ENCODE measurements at places on chromosomes 6 and 20. TPM values are rescaled to one million over a fixed set of nuclear protein-coding genes. Genes with fewer than 3 reads are reported as not detected.
A peak's percentile ranks its signal among the peaks of the same experiment; 100 is the strongest.

GRCh38 chr6:111482959-111483735, at the start of gene REV3L:
REV3L (minus strand) TSS chr6:111483218; CDS start chr6:111482888, 330 bp downstream.
- no peaks in the 10 kb centered on the region for H3K27me3 ChIP-seq
- peaks cover 25% of the 10 kb centered on the region for H3K36me3 ChIP-seq
- H3K27ac ChIP-seq: peak within 1 kb of the TSS; percentile 97
- DNase-seq: peak; percentile 83
- H3K4me3 ChIP-seq: peak within 1 kb of the TSS; percentile 93
- H3K4me1 ChIP-seq: peaks cover 50% of the 10 kb centered on the region

GRCh38 chr6:170295510-170296422, 4.9 kb upstream of the DLL1 start:
- H3K27me3 ChIP-seq: peaks cover 72% of the 10 kb centered on the region
- no peak for DNase-seq
- H3K4me1 ChIP-seq: peaks cover 14% of the 10 kb centered on the region
- no peak overlapping the region for H3K27ac ChIP-seq
- peaks cover 3% of the 10 kb centered on the region for H3K36me3 ChIP-seq

DNA sequence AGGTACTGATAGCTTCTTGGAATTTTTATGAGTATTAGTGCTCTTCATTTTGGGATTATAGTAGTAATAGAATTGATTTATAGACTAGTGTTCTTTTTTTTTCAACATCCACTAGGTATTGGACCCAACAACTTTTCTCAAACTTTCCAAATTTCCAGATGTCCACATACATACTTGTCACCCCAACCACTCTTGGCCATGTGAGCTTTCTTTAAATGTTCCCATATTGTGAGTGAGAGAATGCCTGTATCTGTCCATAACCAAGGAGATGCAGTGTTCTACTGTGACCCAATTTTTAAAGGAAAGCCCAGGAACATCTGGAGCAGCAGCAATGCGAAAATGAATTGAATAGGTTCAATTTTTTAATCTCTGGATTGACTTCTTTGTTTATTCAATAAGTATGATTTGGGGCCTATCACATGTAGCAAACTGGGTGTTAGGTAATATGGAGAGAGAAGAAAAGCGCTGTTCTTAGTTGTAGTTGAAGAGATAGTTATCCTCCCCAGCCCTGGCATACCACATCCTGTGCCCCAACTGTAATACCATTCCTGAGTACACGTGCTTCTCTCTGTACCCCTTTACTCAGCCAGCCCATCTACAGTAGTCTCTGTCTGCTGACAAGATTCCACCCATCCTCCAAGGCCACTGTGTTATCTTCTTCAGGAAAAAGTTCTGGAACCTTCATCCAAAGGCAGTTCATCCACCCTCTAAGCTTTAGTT, 116.8 kb upstream of the SUPT3H start:
- H3K27ac ChIP-seq: peak overlapping the region; percentile 74
- H3K4me1 ChIP-seq: peaks cover 77% of the 10 kb centered on the region
- peaks cover 87% of the 10 kb centered on the region for H3K36me3 ChIP-seq
- H3K27me3 ChIP-seq: no peaks in the 10 kb centered on the region

GRCh38 chr6:96156425-96156824, 140.7 kb downstream of the FUT9 start:
- H3K36me3 ChIP-seq: no peaks in the 10 kb centered on the region
- no peak for DNase-seq
- H3K27ac ChIP-seq: no peak overlapping the region
- no peak overlapping the region for H3K4me3 ChIP-seq

DNA sequence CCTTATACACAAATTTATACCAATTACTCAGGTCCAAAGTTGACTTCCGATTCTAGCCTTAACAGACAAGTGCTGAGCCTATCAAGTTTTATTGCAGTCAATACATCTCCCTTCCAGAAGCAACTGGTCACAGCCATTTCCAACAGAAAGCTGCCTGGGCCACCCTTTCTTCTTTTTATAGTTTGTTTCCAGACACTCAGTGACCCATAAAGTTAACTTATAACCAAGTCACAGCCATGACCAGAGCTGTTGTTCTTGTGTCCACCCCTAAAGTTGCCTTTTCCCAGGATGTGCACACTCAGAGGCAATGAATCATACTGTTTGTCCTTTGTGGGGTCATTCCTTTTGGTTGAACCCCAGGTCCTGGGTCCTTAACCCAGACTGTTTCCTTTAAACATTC, 89.9 kb downstream of the CD83 start:
- no peak overlapping the region for H3K27ac ChIP-seq
- peaks cover 35% of the 10 kb centered on the region for H3K4me1 ChIP-seq
- no peak for DNase-seq
- no peaks in the 10 kb centered on the region for H3K27me3 ChIP-seq
- H3K4me3 ChIP-seq: no peak overlapping the region

DNA sequence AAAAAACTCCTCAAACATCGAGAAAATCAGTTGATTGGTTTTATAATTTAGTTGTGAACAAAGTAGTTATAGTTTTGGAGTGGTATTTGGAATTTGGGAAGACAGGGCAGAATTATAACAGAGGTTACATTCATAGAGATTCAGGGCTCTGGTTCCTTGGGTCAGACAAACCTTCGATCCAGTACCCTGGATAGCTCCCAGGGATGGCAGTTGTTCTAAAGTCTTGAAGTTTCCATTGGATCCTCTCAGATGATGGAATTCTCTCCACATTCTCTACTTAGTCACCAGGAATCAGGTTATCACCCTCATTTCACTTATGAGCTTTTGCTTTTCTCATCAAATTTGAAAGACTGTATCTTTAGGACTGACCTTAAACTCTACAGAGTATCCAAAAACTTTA, 285.1 kb downstream of the CENPW start:
- DNase-seq: no peak
- H3K27ac ChIP-seq: no peak overlapping the region
- H3K36me3 ChIP-seq: no peaks in the 10 kb centered on the region
- H3K4me3 ChIP-seq: no peak overlapping the region
- H3K27me3 ChIP-seq: no peaks in the 10 kb centered on the region

DNA sequence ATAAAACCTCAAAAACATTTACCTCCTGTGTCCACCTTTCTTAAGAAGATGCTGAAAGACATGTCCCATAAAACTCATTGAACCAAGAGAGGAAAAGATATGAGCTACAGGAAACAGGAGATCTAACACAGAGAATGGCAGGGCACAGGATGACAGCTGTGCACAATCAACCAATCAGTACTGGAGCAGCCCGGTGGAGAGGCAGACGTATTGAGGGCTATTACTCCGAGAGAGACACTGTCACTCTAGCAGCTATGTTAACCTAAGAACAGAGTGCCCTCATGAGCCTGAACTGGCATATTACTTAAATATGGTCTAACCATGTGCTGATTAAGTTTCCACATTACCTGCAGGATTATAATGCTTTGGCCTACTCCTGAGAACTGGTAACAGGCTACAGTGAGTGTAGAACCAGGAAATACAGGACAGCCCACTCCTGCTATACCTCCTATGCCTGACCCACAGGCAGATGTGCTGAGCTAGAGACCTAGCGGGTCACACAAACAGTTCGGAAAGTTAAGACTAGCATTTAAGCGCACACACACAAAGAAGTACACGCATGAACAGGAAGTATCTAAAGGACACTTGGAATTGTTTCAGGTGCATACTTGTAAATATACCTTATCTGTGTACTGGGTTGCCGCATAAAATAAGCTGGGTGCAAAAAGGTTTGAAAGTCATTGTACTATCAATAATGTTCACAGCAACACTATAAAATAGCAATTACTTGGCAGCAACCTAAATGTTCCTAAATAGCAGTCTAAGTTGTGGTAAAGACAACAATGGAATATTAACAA, 199.3 kb upstream of the SHLD1 start:
- H3K27me3 ChIP-seq: no peaks in the 10 kb centered on the region
- H3K36me3 ChIP-seq: peaks cover 72% of the 10 kb centered on the region
- DNase-seq: no peak

DNA sequence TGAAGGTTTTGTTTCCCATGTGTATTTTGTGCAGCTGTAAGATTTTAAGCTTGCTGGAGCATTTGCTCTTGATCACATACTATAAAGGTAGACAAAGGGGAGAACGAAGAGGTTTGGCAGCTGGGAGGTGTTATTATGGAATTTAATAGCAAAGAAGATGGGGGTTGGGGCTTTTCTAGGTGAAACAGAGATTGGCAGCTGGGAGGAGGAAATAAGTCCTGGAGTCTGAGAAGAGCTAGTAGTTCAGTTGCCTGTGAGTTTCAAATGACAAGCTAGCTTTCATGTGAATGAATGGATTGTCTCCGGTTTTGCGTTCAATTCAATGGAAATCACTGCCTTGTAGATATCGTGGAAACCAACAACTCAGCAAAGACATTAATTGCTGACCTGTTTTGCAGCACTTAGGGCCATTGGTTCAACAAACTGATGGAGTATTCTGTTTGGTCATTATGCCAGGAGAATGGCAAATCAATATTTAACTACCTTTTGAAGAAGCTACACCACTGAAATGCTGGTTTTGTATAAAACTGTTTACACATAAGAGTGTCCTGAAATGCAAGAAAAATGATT, 38.1 kb upstream of the FLRT3 start:
- no peaks in the 10 kb centered on the region for H3K27me3 ChIP-seq
- H3K27ac ChIP-seq: no peak overlapping the region
- DNase-seq: no peak
- no peak overlapping the region for H3K4me3 ChIP-seq

- no peaks in the 10 kb centered on the region for H3K4me1 ChIP-seq
- no peak for DNase-seq
- H3K27me3 ChIP-seq: no peaks in the 10 kb centered on the region
- no peak overlapping the region for H3K4me3 ChIP-seq
- H3K27ac ChIP-seq: no peak overlapping the region
- H3K36me3 ChIP-seq: no peaks in the 10 kb centered on the region
These were observed 388.3 kb downstream of the BMP2 start for GRCh38 chr20:7155794-7156193.

DNA sequence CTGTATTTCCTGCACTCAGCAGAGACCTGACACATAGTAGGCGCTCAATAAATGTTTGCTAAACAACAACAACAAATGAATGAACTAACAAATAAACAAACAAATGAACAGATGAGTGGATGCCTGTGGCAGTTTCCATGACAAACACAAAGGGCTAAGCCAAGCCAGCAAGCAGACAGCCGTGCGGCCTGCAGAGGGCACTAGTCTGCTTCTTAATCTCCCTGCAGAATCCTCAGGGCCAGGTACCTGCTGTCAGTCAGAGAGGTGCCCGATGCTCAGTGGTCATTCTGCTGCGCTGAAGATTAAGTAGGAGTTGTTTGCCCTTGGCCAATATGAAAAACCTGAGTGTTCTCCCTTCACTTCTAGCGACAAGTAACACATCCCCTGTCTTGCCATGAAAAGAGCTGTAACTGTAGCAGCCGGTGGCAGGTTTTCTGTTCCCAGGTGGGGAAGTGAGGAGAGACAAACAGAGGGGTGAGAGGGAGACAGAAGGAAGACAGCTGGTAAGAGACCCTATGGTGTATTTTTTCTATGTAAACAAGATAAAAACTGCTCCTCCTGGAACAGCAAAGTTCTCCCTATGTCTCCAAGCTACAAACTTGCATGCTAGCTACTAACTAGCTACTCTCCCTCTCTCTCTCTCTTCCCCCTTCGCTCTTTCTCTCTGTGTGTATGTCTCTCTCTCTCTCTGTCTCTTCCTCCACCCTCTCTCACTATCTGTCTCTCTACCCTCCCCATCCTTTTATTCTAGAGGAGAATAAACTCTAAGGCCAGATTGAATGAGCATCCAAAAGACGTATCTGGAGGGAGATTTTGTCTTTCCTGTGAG, at the start of gene MC3R:
TSS of gene MC3R (plus strand) at position 779 of the 829 bp plus-strand sequence. CDS start 112 bp downstream, outside the sequence.
- peak; percentile 22 for DNase-seq
- H3K27ac ChIP-seq: no peak within 1 kb of the TSS
- peaks cover 2% of the 10 kb centered on the region for H3K27me3 ChIP-seq
- no peaks in the 10 kb centered on the region for H3K36me3 ChIP-seq

- H3K27me3 ChIP-seq: no peaks in the 10 kb centered on the region
- H3K4me1 ChIP-seq: no peaks in the 10 kb centered on the region
- no peaks in the 10 kb centered on the region for H3K36me3 ChIP-seq
- H3K4me3 ChIP-seq: no peak overlapping the region
- no peak overlapping the region for H3K27ac ChIP-seq
These were observed 178.7 kb downstream of the TAF4 start for GRCh38 chr20:61886721-61887595.

Gene MYMX
- not detected for total RNA-seq

Gene TRIM31
- total RNA-seq: not detected

Gene C6orf163
- total RNA-seq: 1.1 TPM

Gene NKAIN2
- total RNA-seq: not detected

Gene NKX2-2
- not detected for total RNA-seq

Gene RNF39
- not detected for total RNA-seq

Gene DLK2
- 2.1 TPM for total RNA-seq

Gene MYCT1
- total RNA-seq: not detected

Gene SLC17A2
- 0.55 TPM for total RNA-seq
